ENCODE measurements at places on chromosomes 11 and 22. TPM values are rescaled to one million over a fixed set of nuclear protein-coding genes. Genes with fewer than 3 reads are reported as not detected.

Gene KCNQ1
- 26.9 TPM for total RNA-seq

Gene SPINDOC
- total RNA-seq = 28.7 TPM

Gene INS
- not detected for total RNA-seq

Gene FGF4
- not detected for total RNA-seq

Gene APOL4
- total RNA-seq = 0.87 TPM

Gene PATE2
- total RNA-seq = not detected

Gene RFPL3
- total RNA-seq = not detected

Gene TMPRSS5
- 0.63 TPM for total RNA-seq

Gene SYT12
- total RNA-seq = not detected

Gene PIK3C2A
- total RNA-seq = 23.1 TPM

Gene CTTN
- total RNA-seq = 0.39 TPM

Gene ACTN3
- not detected for total RNA-seq

Gene MMP11
- total RNA-seq = 1.2 TPM

Gene LIF
- 102 TPM for total RNA-seq

Gene FAM227A
- total RNA-seq = not detected

Gene RFPL2
- 0.50 TPM for total RNA-seq

Gene HSPB2
- total RNA-seq = not detected

Gene HARBI1
- total RNA-seq = 6.1 TPM
